ENCODE measurements at places on chromosomes 4 and X. TPM values are rescaled to one million over a fixed set of nuclear protein-coding genes. Genes with fewer than 3 reads are reported as not detected.

DNA sequence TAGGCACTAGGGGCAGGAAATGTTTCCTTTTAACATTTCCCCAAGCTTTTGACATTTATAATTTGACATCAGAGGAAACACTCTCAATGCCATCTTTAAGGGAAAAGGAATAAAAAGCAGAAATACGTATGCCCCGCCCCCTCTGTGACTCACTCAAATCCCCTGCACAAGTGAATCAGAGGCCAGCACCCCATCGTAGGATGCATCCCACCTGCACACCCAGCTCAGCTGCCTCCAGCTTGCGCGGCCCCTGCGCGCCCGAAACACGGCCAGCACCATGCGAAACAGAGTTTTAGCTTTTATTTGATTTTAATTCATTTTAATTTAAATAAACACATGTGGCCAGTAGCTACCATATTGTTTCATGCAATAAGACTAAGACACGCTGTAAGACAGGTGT lies 29.5 kb downstream of the ABLIM2 start:
- DNase-seq: no peak

DNA sequence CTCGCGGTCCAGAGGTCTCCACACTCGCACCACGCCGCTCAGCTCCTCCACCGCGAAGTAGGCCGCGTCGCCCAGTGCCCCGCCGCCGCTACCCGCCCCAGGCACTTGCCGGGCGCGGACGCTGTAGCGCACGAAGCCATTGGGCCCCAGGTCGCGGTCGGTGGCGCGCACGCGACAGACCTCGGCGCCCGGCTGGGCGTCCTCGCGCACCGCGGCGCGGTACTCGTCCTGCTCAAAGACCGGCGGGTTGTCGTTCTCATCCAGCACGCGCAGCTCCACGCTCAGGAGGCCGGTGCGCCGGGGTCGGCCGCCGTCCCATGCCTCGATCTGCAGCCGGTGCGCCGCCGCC lies 1.4 kb downstream of the DCHS2 start:
- no peak for DNase-seq

GRCh38 chr4:186149872-186150271 lies 41.5 kb upstream of the CYP4V2 start:
- DNase-seq: no peak

- no peak for DNase-seq
These were observed 21.0 kb upstream of the DCTD start for GRCh38 chr4:182938205-182938645.

DNA sequence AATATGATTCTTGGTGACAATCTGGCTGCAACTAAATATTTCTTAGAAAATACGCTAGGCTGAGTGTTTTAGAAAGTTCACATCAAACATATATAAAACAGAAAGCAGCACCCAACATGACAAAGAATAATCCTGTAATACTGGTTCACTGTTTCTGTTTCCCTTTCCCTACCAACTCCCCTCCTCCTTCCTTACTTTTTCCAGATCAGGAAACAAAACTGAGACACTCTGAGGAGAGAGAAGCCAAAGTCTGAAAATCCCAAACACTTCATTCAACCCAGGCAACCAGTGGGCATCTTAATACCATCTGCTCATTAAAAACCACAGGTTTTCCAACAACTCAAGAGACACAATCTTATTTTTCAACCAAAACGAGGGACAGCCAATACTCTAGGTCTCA lies 160.4 kb upstream of the MAP3K15 start:
- DNase-seq: no peak

GRCh38 chrX:38571058-38571457 lies 9.7 kb downstream of the TSPAN7 start:
- no peak for DNase-seq

DNA sequence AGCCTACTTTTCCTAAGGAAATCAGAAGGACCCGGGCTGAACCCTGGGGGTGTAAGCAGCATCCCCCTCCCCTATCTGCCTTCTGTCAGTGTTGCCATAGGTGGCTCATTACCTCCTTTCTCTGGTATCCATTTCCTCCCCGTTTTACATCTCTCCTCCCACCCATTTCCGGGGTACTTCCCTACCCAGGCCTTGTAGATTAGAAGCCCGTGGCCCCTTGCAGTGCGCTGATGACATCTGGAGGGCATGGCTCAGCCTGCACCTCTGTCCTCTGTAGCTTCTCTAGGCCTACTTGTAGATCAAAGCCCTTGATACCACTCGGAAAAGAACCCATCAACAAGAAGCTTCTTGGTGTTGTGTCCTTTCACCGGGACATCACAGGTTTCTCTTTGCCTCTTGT lies 71.8 kb downstream of the NBDY start:
- DNase-seq: no peak

DNA sequence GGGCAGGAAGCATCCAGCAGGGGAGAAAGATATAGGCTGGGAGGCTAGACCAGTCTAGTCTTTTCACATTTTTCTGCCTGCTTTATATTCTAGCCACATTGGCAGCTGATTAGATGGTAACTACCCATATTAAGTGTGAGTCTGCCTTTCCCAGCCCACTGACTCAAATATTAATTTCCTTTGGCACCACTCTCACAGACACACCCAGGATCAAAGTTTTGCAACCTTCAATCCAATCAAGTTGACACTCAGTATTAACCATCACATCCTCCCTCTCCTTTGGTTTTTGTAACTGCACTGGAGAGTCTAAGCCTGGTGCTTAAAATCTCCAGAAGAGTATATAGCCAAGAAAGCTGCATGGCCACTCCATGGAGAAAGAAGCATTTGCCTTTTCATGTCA lies 560.4 kb downstream of the GRXCR1 start:
- DNase-seq: no peak

DNA sequence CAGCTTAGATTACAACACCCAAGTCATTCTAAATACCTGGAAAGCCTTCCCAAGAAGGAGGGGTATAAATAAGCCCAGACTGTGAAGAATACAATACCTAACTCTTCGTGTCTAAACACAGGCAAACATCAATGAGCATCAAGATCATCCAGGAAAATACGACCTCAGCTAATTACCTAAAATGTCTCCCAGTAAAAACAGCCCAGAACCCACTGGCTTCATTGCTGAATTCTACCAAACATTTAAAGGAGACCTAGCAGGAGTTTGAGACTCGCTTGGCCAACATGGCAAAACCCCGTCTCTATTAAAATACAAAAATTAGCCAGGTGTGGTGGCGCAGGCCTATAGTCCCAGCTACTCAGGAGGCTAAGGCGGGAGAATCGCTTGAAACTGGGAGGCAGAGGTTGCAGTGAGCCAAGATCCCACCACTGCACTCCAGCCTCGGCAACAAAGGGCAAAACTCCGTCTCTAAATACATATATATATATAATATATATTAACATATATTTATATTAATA lies 19.1 kb upstream of the HSFX4 start:
- DNase-seq: no peak

- DNase-seq: no peak
These were observed 9.1 kb downstream of the OCRL start for GRCh38 chrX:129549124-129549523.

DNA sequence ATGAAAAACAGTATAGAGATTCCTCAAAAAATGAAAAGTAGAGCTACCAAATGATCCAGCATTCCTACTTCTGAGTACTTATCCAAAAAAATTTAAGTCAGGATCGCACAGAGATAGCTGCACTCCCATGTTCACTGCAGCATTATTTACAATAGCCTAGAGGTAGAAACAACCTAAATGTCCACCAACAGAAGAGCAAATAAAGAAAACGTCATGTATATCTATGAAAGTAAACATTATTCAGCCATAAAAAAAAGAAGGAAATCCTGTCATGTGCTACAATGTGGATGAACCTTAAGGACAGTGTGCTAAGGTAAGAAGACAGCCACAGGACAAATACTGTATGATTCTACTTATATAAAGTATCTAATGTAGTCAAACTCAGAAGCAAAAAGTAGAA lies 12.4 kb downstream of the THOC2 start:
- DNase-seq: no peak

Gene KLF8
- 1.4 TPM for total RNA-seq

Gene NHSL2
- 0.05 TPM for total RNA-seq

Gene MRPS18C
- 75.1 TPM for total RNA-seq

Gene RADX
- 9.7 TPM for total RNA-seq

Gene FOXR2
- total RNA-seq: not detected

Gene SPANXN3
- total RNA-seq: not detected

Gene MCF2
- 0.36 TPM for total RNA-seq
